ENCODE measurements at places on chromosomes 3 and 15. TPM values are rescaled to one million over a fixed set of nuclear protein-coding genes. Genes with fewer than 3 reads are reported as not detected.

The NPAP1 gene
- 0.07 TPM for total RNA-seq

The C15orf62 gene
- 0.70 TPM for total RNA-seq

The EPHB3 gene
- 1.0 TPM for total RNA-seq

The ZFAND6 gene
- 89.7 TPM for total RNA-seq

The CSK gene
- total RNA-seq, result 49.3 TPM

The RTP1 gene
- 6.6 TPM for total RNA-seq

The SPTSSB gene
- 1.4 TPM for total RNA-seq

Measured in H9 (cell line).